Inflammatory macrophage treated with lipopolysaccharide for 4 hours (primary cell): ENCODE measurements at places on chromosomes 7 and 10.
A peak's percentile ranks its signal among the peaks of the same experiment; 100 is the strongest.

- no peak for DNase-seq
Measured at GRCh38 chr10:49321021-49321420, 22.1 kb downstream of the C10orf71 start.

DNA sequence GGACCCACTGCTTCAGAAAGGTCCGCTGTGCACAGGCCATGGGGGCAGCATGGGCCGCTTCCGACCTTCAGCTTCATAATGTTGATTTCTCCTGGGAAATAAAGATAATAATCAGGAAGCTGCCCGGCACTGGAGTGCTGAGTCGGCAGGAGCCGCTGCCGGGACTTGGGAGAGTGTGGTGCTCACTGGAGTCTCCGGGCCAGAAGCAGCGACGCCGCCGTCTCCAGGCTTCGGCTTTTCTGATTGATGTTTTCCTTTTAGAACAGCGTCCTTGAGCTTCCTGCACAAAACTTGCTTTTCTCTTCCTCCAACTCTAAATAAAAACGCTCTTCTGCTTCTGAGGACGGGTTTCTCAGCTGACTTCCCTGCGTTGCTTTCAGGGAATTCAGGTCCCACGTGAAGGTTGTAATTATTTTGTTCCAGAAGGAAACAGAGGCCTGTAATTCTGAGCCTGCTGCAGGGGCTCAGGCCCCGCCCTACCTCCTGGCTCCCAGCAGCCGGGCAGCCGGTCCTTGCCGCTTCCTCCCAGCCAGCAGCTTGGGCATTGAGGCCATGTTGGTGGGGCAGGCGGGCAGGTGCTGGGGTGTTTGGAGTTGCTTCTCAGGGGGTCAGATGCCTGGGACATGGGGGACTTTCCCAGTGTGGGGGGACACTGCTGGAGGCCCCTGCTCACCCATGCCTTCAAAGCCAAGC is 14.7 kb downstream of the PWWP2B start:
- DNase-seq = no peak

GRCh38 chr7:118259115-118259514 is 34.6 kb downstream of the ANKRD7 start:
- DNase-seq = peak; percentile 7

- DNase-seq = no peak
Measured at GRCh38 chr10:118760265-118760664, 5.5 kb upstream of the CACUL1 start.

- DNase-seq = no peak
Measured at GRCh38 chr10:32854435-32854834, 103.6 kb downstream of the ITGB1 start.

- DNase-seq = no peak
Measured at GRCh38 chr10:119333146-119333792, 125.9 kb downstream of the GRK5 start.

DNA sequence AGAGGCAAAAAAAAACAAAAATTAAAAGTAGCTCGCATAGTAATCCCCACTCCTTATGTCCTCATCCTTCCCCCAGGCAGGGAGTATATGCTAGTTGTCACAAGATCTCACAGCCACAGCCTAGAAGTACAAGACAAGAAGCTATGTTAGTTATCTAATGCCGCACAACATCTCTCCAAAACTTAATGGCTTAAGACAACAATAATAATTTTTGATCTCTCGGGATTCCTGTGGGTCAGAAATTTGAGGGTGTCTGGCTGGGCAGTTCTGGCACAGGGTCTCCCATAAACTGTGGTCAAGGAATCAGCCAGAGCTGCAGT is 39.7 kb downstream of the CPVL start:
- DNase-seq = no peak

- no peak for DNase-seq
Measured at GRCh38 chr10:36068542-36068941, 426.4 kb upstream of the FZD8 start.

DNA sequence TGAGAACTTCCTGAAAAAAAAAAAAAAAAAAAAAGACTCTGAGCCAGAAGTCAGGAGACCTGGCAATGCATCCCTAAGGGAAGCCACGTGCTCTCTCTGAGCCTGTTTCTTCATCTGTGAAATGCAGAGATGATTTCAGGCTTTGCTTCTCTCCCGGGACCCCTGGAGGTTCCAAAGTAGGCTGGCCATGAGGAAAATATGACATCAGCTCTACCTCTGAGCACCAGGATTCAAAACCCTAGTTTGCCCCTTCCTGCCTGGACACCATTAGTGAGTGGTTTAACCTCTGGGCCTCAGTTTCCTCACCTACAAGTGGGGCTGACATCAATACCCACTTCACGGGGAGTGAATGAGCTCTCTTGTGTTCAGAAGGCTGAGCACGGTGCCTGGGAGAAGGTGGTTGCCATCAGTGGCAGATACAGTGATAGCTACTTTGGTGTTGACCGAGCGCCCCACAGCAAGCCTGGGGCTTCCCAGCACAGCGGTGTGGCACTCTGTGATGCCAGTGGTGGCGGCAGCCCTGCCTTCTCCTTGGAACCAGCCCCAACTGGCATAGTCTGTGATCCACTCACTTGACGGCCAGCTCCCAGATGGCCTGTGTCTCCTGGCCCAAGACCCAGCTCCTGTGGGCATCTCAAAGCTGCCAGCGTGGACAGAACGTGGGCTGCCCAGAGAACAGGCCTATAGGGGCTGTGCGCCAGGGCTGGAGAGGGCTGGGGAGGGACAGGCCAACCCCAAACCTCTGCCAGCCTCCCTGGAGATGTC is 153.1 kb upstream of the UNC5B start:
- DNase-seq = no peak

GRCh38 chr7:150398108-150398964 is 19.2 kb downstream of the ZNF775 start:
- no peak for DNase-seq

- DNase-seq = no peak
Measured at GRCh38 chr7:117086788-117087187, 133.5 kb downstream of the ST7 start.

GRCh38 chr7:50761713-50762112 is 21.0 kb downstream of the GRB10 start:
- no peak for DNase-seq

- DNase-seq = no peak
Measured at GRCh38 chr7:22351329-22351692, 5.6 kb downstream of the RAPGEF5 start.
